AG10803 (cell line): ENCODE measurements at places on chromosomes 16 and 17.

GRCh38 chr17:27600471-27600870 lies 30.5 kb upstream of the LGALS9 start:
- peak; percentile 48 for DNase-seq

DNA sequence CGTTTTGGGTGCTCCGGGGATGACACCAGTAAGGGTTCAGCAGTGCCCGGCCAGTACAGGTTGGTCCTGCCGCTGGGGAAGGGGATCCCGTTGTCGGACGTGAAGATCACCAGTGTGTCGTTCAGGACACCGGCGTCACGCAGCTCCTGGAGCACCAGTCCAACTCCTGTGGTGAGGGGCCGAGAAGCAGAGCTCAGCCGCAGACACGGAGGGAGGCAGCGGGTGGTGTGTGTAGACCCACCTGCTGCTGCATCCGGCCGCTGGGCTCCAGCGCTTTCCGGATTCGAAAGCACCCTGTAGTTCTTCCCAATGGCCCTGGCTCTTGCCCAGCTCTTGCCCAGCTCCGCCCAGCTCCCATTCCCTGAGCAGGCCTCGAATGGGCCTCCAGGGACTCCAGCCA lies 8.0 kb downstream of the SGSH start:
- DNase-seq = no peak

DNA sequence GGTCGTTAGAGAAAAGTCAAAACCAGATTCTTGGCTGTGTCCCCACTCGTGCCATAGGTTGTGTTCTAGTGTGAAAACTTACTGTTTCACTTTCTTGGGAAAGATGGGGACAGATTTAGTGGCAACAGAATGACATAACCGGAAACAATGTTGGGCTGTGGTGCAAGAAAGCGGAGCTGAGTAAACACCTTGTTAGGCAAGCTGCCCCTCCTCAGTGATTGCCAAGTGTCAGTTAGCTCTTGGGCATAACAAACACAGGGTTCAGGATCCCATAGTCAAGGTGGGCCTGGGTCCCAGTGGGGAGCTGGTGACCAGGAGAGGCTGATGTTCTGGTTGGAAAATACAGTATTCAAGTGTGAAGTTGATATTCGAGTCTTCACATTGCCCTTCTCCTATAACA lies 15.4 kb downstream of the UBN1 start:
- no peak for DNase-seq

- no peak for DNase-seq
Measured at GRCh38 chr17:39818358-39819000, 45.6 kb downstream of the IKZF3 start.

GRCh38 chr17:72778169-72779151 lies 314.0 kb downstream of the SLC39A11 start:
- no peak for DNase-seq

DNA sequence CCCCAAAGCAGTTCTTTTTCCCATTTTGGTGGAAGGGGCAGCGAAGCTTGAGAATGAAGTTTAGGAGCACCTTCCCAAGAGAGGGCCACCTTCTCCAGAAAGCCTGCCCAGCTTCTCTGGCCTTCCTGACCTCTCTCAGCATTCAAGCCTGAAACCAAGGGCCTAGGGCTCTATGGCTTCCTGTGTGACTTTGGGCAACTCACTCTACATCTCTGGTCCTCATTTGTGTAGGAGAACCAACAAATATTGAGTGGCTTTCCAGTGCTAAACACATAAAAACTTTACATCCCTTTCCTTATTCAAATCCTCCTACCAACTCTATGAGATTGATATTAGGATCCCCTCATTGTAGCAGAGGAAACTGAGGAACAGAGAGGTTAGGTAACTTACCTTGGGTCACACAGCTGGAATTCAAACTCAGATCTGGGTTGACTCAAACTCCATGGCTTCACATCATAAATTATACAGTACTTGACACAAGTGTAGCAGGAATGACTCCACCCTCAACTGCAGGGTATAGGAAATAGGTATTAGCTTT lies 32.0 kb upstream of the MYO18A start:
- DNase-seq = no peak

DNA sequence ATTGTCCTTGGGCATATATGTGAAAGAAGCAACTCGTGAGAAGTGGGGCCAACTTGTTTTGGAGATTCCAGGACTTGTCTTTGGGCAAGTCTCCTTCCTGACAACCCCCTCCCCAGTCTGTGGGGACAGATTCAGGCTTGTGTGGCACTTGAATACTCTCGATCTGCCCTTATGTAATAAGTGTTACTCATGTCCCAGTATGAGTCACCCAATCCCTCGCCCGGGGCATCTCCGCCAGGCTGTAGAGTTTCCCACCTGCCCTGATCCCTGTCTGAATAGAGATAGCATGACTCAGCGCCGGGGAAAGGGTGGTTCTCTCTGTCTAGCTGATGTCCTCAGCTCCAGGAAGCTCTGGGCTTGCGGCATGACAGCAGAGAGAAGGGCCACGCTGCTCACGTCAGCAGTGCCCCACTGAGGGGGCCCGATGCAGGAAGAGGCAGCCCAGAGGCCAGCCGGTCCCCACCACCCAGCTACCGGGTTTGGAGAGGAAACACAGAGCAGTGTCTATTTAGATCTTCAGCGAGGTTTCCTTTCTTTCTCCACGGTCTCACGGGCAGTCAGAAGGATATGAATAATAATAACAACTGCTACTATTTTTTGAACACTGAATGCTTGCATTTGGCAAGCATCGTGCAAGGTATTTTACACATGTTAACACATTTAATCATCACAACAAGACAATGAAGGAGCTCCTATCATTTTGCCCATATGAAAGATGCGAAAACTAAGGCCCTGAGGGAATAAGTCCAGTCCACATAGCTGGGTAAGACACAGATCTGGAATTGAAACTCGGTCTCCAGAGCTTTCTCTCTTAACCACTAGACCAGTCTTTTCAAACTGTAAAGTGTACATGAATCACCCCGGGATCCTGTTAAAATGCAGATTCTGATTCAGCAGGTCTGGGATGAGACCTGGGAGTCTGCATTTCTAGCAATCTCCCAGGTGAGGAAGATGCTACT lies 426.7 kb upstream of the MAF start:
- peak; percentile 88 for DNase-seq

GRCh38 chr16:78446486-78446885 lies 347.0 kb downstream of the WWOX start:
- no peak for DNase-seq

- peak; percentile 71 for DNase-seq
Measured at GRCh38 chr17:7213895-7214299, 5.7 kb downstream of the DLG4 start.

DNA sequence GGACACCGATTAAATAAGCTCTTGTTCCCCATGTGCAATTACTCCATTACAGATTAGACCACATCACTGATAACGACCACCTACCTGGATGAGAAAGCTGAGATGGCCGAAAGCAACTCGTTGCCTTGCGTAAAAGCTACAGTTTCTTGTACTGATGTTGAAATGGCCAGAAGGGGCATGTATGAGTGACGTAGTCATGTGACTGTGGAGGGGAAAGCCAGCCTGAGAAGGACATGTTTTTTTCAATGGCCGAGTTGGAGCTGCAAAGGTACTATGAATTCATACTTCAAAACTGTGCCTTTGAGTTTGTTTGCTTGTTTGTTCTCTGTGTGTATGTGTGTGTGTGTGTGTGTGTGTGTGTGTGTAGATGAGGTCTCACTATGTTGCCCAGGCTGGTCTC lies 17.0 kb upstream of the HYDIN start:
- no peak for DNase-seq

- no peak for DNase-seq
Measured at GRCh38 chr16:9061358-9061813, 30.1 kb upstream of the HAPSTR1 start.

DNA sequence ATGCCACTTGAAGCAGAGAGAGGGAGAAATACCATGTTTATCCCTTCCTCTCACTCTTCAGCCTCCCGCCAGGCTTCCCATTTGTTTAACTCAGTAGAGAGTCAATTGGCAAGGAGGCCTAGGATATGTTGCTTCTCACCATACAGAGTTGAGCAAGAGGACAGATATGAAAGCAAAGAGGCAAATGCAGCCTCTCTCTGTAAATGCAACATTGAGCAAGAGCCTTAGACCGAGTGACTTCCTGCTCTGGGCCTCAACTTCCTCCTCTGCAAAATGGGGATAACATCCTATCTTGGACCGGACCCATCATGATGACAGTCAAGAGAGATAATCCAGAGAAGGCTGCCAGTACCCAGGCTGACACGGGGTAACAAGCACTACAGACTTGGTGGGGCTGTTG lies 36.8 kb downstream of the SOCS1 start:
- DNase-seq = no peak

DNA sequence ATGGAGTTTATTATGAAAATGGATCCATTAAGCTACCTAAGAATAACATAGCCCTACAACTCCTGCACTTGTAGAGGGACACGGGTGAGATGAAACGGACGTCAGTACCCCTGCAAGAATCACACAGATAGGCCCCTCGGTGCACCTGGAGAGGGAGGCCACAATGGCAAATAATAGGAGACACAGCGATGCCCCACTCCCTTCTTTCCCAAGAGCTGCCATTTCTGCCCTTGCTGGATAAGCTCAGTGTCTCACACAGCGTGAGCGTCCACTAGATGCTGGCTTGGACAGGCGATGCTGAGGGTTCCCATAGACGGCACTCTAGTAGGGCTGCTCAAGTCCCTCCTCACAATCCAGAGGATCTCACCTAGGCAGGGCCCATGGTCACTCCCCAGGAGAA lies 67.8 kb downstream of the ADCY9 start:
- DNase-seq = no peak

DNA sequence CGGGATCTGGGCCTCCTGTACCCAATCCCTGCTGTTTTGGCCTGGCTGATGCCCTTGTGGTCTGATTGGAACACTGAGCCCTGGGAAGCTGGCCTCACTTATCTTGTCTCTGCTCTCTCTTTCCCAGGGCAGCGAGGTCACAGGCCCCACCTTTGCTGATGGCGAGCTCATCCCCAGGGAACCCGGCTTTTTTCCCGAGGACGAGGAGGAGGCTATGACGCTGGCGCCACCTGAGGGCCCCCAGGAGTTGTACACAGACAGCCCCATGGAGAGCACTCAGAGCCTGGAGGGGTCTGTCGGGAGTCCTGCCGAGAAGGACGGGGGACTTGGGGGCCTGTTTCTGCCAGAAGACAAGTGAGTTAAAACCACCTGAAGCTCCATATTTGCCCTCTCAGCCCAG lies 126.0 kb downstream of the RAB11FIP4 start:
- no peak for DNase-seq

GRCh38 chr16:73000020-73000906 lies 47.7 kb downstream of the ZFHX3 start:
- peak; percentile 39 for DNase-seq

DNA sequence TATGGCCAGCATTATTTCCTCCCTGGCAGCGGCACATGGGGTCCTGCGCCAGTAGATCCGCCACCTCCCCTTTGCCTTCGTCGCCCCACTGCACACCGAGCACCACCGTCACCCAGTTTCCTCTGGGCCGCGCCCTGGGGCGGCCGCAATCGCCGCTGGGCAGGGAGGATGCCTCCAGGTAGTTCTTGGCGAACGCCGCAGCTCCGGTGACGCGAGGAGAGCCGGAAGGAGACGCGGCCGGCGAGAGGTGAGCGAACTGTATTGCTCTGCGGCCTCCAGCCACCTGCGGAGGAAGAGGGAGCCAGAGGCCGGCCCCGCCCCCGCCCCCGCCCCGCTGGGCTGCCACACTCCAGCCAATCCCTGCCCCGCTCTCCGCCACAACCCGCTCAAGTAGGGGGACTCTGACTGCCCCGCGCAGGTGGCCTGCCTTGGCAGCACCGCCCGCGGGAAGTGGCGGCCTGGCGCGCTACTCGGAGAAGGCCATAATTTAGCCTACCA lies 11.8 kb upstream of the SLFN13 start:
- DNase-seq = no peak

GRCh38 chr16:19410435-19411171 lies 7.1 kb upstream of the TMC5 start:
- no peak for DNase-seq

DNA sequence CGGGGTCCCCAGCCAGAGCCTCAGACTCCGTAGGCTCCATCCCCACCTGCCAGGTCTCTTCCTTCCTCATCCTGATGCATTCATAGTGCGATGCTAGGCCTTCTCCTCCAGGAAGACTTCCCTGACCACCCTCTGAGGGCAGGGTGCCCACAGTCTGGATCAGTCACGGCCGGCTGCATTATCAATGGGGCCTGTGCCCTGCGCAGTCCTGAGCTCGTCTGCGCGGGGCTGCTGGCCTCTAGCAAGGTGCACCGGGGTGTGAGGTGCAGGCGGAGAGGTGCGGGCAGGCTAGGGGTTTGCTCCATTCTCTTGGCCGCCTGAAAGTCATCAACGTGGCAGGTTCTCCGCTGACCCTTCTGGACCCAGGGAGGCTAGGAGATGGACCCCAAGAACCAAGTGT lies 56.9 kb upstream of the ACSF3 start:
- no peak for DNase-seq

GRCh38 chr16:89133457-89134127 lies 38.0 kb upstream of the CDH15 start:
- DNase-seq = no peak

DNA sequence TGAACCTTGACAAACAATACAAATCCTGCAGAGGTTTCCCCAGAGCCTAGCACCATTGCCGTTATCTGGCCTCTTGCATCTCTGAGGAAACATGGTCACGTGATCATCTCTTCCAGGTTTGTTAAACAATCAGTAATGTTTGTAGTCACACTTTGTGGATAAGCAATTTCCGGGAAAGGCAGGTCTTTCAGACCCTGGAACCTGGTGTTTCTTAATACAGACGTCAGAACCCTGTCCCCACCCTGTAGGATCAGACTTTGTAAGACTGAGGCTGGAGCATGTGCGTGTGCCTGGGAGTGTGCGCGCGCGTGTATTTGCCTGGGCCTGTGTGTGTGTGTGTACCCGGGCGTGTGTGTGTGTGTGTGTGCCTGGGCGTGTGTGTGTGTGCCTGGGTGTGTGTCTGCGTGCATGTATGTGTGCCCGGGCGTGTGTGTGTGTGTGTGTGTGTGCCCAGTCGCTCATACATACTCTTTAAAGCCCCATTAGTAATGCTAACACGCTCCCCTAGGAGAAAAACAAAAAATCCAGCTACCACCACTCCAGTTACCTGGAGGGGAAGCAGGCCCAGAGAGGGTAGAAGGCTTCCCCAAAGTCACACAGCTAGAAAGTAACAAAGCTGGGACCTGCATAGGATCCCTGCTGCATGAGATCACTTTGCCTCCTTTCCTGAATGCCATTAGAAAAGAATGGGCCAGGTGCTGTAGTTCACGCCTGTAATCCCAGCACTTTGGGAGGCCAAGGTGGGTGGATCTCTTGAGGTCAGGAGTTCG lies 5.3 kb downstream of the CTNS start:
- DNase-seq = no peak

GRCh38 chr17:50173335-50173941 lies 7.6 kb downstream of the SGCA start:
- DNase-seq = peak; percentile 91

GRCh38 chr16:12602811-12603698 lies 200.6 kb downstream of the CPPED1 start:
- DNase-seq = no peak
